GM04503 (cell line): ENCODE measurements at places on chromosomes 1 and 21.
A peak's percentile ranks its signal among the peaks of the same experiment; 100 is the strongest.

DNA sequence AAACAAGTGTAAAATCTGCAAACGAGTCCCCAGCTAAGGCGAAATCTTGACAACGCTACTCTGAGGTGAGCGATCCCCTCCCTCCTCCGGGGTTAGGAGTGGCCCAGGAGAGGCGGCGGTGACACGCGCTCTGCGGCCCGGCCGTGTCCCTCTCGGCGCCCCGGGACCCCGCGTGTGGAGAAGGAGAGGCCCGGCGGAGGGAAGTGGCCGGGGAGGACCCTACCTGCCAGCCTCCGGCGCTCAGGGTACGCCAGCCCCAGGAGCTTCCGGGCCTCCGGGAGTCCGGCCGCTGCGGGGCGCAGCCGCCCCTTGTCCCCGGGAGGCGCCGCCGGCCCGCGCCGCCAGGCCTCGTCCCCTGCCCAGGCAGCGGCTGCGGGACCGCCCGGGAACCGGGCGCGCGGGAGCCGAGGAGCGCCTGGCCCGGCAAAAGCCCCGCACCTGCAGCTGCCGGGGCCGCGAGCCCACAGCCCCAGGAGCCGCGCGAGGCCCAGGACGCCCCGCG, 543 bp downstream of the ABCB10 start:
- DNase-seq, result no peak

DNA sequence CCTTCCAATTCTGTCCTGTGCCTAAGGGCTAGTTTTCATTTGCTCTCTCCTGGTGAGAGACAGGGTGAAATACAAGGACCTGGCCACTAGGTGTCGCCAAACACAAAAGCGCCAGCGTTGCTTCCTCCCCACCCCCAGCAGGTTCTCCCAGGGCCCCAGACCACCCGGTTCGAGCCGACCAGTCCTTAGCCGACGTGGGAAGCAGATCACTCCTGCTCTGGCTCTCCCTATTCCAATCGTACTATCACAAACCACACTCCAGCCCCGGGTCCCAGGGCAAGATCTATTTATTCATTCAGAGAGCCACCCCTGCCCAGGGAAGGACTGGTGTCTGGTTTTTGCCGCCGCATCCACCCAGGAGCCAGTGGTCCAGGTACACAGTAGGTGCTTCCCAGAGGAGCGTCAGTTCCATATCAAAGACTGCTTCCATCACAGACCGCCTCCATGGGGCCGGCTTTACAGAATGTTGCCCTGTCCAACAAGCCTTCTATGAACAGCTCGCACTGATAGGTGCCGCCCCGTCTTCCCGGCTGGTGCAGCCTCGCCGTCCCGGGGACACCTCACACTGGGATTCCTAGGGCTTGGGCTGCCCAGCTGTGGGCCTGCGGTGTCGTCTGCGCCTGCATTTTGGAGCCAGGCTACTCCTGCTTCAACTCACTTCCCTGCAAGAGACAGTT, 35.0 kb downstream of the CTNNBIP1 start:
- DNase-seq, result no peak

DNA sequence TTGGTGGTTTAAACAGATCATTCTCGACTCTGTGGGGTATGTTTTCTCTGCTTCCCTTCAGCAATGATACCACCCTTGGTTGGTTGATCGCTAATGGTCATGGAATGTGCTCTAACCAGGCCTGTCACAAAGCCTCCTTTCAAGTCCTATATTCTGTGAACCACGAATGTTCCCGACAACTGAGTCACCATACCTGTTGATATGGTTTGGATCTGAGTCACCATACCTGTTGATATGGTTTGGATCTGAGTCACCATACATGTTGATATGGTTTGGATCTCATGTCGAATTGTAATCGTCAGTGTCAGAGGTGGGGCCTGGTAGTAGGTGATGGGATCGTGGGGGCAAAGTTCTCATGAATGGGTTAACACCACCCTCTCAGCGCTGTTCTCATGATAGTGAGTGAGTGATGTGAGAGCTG, 10.2 kb upstream of the CAMK2N1 start:
- no peak for DNase-seq

DNA sequence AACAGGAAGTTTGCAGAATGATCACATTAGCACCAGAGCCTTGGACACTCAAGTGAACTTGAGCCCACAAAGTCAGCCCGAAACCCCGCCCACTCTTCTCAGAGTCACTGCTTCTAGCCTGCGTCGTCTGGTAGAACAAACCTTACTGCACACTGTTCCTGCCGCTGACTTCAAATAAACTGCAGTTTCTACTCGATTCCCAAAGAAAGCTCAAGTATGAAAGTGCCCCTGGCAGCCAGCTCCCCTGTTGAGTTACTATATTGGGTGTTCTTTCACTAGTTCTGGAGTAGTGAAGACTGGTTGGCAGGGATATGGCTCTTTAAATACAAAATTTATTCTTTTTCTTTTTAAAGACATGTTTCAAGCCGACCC, 164.7 kb downstream of the GALNT2 start:
- DNase-seq, result no peak

DNA sequence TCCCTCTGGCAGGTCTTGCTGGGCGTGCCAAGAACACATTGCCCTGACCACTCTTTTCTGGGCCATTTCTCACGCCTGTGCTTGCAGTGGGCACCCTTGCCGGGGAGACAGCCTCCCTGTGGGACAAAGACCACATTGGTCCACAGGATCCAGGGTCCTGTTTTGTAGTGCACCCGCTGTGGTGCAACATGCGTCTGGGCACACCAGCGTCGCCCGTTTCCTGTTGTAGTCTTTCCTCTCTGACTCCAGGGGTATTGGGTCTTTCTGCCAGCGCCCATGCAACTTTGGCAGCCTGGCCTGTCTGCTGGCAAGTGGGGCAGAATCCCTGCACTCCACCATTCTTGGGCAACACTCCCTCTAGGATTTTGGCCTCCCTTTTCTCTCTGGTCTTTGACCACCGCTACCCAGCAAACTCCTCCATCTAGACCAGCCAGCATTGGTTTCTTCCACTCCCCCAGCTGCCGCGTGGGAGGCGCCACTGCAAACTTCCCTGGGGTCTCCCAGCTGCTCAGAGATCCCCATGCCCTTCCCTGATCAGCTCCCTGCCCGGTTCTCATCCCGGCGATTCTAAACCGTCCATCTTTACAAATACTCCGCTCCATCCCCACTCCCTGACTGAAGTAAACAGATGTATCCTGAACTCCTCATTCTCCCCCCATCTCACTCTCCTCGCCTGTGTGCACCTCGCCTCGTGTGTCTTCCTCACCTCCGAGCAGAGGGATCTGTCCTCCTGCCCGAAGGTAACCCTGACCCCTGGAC, 1.2 kb upstream of the TPRG1L start:
- DNase-seq, result no peak

- no peak for DNase-seq
These were observed 90.8 kb upstream of the TNFSF4 start for GRCh38 chr1:173297798-173298391.

GRCh38 chr1:100325415-100326324, 26.6 kb upstream of the CDC14A start:
- DNase-seq, result no peak

DNA sequence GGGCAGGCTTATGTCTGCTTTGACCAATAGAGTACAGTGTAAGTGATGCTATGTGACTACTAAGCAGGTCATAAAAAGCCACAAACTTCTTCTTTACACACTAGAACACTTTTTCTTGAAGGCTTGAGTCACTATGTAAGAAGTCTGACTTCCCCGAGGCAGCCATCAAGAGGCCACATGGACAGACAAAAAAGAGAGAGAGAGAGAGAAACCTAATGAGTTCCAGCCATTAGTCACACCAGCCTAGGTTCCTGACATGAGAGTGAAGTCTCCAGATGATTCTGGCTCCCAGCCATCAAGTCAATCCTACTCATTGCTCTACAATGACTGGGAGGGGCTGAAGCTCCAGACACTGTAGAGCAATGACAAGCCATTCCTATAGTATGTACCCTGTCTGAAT, 101.4 kb downstream of the LHX9 start:
- DNase-seq, result peak; percentile 82

GRCh38 chr1:55572878-55573734, 357.9 kb upstream of the USP24 start:
- no peak for DNase-seq

GRCh38 chr21:41459884-41460534, 34.0 kb downstream of the MX1 start:
- no peak for DNase-seq

DNA sequence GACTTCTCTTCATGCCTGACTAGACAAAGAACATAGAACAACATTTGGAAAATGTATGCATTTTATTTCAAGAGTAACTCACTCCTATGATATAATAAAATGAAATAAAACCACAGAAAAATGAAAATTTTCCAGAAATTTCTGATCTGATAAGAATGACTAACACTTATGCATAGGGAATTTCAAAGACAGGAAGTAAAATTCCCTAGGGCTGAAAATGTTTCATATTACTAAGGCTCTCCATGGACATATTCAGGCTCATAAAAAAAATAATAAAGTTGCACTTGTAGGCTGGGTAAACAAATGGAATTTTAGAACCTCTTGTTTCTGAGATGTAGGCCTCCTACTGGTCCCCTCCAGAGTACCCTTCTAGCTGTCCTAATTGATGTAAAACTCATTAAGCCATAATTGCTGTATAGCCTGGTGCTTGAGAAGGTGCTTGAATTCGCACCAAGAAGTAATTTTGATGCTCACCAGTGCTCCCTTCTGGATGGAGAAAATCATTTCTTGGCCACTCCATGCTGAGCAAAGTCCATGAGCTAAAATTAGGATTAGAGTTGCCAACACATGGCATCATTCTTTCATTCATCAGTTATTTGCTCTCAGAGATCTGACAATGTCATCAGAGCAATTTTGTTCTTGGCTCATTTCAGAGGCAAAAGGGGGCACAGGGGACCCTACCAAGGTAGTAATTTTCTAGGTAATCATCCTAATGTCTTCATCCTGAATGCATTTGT, 641.0 kb upstream of the CAMK1G start:
- no peak for DNase-seq

DNA sequence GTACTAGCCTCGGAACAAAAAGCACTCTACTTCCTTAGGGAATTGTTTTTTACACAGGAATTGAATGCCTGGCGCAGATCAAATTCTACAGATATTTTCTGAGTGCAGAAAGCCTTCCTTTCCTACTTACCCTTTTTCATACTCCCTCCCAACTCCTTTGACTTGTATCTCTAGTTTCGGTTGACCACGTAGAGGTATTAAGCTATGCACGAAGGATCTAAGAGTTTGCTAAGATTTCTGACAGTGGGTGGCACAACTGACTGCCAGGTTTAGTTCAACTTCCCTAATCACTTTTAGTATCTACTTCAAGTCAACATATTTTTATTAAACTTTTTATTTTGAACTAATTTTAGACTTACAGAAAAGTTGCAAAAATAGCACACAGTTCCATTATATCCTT, 5.0 kb downstream of the TOR1AIP2 start:
- DNase-seq, result no peak

DNA sequence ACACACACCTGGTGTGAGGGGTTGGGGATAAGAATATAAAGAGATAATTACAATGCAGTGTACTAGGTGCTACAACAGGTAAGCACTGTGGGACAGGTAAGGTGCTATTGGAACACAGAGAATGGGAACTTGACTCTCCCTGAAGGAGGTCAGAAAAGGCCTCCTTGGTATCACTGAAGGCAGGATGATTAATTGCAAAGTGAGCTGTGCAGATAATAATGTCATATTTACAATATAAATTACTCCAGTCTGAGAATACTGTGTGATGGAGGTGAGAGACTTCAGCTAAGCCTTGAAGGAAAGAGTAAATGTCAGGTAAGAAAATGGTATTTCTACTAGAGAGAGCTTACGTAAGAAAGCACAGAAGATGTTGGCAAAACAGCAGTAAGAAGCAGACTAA, 91.6 kb downstream of the EPS15 start:
- no peak for DNase-seq

DNA sequence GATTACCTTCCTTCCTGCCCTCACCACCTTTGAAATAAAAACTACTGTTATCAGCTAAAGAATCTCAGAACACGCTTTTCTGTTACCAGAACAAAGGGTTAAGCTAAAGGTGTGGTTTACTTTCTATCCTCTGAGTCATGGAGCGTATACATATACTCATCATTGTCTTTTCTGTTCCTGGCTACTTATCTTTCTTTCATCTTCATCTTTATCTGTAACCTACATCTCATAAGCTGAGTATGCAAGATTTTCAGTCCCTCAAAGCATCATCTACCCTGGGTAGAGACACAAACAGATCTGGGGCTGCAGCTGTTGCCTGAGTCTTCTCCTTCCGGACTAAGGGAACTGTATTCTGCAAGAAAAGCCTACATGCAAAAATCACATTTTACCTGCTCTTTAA, 75.6 kb downstream of the LMO4 start:
- DNase-seq, result no peak

DNA sequence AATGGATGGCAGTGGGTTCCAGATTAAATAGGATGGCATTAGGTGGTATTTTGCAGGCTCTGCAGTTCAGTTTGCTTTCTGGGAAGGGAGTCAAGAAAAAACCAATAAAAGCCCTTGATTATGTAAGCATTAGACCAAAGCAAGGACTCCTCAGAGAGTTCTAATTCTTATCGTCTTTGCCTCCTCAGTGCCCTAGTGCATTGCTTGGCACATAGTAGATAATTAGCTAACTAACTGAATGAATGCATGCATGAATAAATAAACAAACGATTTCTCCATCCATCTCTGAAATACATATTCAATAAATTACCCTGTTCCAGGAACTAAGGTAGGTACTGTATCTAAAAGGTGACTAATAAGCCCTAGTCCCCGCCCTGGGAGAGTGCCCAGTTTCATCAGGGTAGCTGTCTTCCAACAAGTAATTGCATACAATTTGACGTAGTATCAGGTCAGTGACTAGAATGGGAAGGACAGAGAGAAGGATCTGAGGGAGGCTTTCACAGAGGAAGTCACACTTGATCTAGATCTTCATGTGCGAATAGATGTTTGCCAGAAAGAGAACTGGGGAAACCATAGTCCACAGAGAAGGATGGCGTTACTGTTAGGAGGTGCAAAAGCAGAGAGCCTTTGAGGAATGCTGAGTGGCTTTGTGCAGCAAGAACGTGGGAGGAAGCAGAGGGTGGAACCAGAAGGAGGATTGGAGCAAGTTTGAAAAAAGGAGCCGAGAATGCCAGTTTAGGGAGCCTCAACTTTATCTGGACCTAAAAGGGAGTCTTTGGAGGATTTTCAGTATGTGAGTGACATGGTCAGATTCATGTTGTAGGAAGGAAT, 111.4 kb downstream of the TBX19 start:
- DNase-seq, result no peak

DNA sequence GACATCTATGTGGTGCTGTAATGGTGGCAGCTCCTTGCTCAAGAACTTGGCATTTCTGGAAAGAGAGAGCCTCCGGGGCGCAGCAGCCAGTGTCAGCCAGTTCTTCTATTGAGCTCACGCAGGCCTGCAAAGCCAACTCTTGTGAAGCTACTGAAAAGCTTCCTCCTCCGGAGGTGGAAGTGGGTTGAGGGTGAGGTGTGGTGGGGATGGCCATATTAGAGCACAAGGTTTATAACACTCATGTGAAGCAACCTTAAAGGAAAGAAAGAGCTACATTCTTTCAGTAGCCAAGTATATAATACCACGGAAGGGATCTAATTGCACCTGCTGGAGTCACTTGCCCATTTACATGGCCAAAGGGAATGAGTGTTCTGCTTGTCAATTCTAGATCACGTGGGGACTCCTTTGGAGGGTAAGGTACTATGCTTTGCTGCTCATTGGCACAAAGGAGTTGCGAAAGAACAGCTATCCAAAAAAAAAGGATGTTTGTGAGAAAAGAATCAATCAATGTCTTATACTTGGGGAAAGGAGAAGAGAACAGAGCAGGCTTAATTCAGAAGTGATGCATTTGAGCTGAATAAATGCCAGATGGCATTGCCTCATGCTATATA, 18.3 kb upstream of the MAP10 start:
- no peak for DNase-seq
